ENCODE measurements at places on chromosomes 11 and 22.

DNA sequence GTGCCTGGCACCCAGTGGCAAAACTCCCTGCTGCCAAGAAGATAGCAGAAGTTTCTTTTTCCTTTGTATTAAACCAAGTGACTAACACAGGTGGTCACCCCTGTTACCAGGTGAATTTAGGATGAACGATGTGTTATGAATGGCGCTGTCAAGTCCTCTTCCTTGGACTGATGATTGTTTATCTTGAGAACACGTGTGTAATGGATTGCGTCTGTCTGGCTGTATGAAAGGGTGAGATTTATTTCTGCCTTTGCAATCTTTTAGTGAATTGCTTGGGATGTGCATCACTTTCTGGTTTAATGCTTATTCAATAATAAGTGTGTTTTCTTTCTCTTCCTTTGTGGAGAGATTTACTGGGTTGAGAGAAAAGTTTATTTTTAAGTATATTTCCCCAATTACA, 36.5 kb downstream of the SDHD start:
- DNase-seq: no peak

DNA sequence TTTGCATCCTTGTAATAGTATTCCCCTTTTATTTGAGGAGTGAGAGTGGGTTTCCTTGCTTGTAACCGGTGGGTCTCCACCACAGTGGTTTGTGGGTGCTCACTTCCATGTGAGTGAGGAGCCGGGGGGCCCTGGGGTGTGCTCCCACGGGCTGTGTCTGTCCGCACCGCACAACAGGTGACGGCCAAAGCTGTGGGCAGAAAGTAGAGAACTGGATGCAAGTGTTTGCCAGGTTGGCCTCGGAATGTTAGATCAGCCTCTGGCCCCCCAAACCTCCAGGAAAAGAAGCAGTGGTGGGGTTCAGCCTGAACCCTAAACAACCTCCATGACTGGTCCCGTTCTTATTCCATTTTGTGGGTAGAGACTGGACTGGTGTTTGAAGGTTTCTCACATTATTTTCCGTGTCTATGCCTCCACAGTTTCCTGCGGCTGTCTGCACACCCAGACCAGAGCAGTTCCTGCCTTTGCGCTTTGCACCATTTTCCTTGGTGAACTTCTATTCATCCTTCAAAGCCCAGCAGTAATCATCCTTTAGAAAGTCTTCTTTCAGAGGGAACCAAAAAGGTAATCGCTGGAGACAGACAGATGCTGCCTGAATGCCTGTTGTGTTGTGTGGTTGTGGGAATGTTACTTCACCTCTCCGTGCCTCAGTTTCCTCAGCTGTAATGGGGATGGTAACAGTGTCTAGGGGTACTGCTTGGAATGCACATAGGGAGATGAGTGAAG, 77.2 kb downstream of the MYEOV start:
- no peak for DNase-seq

- no peak for DNase-seq
Measured at GRCh38 chr11:111978028-111978771, 41.1 kb downstream of the DIXDC1 start.

DNA sequence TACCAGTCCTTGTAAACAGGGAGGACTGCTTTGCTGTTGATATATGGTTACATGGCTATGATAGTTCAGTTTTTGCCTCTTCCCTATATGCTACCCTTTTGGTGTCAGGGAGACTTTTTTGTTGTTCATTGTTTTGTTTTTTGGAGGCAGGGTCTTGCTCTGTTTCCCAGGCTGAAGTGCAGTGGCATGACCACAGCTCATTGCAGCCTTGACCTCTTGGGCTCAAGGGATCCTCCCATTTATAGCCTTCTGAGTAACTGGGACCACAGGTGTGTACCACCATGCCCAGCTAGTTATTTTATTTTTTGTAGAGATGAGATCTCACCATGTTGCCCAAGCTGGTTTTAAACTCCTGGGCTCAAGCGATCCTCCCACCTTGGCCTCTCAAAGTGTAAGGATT, 38.6 kb upstream of the SPTBN2 start:
- no peak for DNase-seq

DNA sequence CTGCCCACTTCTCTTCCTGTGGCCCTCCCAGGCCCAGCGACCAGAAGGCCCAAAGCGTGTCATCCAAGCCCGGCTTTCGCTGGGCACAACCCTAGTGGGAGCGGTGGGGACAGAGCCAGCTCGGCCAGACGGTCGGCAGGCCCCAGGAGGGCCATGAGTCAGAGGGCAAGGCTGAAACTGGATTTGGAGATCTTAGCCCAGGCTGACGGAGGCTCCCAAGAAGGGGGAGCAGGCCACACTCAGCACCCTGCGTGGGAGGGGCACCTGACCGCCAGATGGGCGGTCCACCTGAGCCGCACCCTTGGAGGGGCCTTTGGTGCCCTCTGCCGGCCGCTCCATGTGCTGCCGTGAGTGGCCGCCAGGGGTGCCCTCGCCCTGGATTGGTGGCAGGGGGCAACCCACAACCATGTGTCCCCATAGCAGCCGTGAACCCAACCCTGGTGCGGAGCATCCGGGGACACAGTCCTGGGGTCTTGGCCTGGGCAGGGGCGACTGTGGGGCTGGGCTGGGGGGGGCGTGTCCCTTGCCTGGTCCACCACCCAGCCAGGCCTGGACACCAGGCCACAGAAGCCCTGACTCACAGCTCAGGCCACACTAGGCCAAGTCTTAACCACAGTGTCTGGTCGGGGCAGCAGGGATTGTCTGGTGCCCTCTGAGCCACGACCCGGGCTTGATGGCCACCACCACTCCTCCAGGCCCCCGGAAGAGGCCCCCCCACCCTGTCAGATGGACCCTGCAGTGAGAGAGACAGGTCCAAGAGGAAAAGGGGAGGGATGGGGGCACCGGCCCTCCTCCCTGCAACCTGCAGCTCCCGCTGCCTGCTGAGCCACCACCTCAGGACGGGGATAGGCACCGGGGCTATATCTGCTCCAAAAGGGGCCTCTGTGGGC, 19.2 kb upstream of the TALDO1 start:
- peak; percentile 78 for DNase-seq

DNA sequence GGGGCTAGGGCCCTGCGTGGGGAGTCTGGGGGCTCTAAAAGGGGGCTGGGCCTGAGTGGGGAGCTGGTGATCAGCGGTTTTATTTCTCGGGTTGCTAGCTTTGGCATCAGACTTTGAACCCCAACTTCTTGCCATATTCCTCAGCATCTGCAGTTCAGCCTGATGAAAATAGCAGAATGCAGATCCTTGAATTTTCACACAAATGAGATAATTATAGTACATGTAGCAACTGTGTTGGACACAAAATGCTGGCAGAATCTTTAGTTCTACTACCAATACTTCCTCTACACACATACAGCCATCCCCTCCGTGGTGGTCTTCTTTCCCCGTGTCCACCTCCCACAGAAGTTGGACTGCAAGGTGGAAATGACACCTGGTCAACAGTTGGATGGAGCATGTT, 1.5 kb downstream of the ZC3H7B start:
- DNase-seq: no peak

- no peak for DNase-seq
Measured at GRCh38 chr22:49354516-49355210, 473.0 kb downstream of the BRD1 start.

DNA sequence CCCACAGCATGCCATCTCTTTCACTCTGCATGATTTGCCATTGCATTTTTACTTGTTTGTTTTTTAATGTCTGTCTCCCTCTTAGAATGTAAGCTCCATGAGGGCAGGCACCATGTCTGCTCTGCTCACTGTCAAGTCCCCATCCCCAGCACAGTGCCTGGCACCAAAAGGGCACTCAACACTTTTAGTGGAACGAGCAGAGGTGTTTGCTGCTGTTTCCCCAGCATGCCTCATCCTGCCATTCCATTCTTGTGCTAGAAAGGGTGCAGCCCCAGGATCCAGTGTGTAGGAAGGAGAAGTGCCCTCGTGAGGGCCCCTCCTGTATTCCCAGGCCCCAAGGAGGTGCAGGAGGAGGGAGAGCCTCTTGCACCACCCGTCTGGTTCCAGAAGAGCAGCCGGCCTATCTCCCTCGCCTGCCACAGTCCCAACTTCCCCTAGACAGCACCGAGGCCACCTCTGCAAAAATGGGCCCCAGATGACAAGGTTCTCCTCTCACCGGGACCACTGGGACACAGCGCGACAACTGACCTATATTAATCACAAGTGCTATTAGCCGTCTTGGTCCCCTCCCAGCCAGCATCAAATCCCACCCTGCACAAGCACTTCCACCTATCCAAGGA, 33.3 kb upstream of the CACNG2 start:
- no peak for DNase-seq

- no peak for DNase-seq
Measured at GRCh38 chr11:93196816-93197379, 893 bp downstream of the SLC36A4 start.

GRCh38 chr11:73983741-73984538, 1.3 kb upstream of the UCP2 start:
- peak; percentile 35 for DNase-seq

DNA sequence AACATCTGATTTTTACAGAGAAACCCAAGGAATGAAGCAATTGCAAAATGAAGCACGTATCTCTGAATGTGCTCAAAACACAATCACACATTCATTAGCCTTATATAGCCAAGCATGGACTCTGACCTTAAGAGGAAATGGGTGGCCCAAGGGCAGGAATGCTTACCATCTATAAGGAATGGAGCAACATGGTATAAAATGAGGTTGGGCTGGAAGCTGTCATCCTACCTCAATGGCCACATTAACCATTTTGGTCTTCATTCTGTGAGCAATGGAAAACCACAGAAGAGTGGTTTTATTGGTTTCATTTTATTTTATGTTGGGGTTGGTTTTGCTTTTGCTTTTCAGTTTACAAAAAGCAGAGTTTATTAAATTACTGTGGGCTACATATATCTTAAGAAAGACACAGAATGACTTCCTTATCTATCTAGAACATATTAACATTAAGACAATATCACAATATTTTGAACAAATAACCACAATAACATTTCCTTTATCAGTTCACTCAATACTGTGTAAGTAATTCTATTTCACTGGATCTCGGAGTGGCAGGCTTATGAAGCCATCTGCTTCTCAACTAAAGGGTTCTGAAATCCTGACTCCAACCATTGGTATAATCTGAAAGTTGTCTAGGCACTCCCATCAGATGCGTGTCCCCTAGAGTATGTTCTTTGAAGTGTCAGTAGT, 10.8 kb upstream of the MS4A13 start:
- peak; percentile 42 for DNase-seq

- DNase-seq: no peak
Measured at GRCh38 chr11:8017071-8017470, 29.9 kb downstream of the EIF3F start.

DNA sequence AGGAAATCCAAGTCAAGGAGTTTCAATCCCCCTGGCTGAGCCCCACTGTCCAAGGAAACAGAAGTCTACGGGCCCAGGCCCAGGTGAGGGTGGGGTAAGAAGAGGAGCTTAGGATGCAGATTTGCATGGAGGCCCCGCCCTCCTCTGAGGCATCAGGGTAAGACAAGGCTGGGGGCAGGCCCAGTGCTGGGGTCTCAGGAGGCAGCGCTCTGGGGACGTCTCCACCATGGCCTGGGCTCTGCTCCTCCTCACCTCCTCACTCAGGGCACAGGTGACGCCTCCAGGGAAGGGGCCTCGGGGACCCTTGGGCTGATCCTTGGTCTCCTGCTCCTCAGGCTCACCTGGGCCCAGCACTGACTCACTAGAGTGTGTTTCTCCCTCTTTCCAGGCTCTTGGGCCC, 31.3 kb upstream of the IGLL5 start:
- no peak for DNase-seq
